Stimulated activated CD4-positive, alpha-beta T cell treated with anti-CD3 and anti-CD28 coated beads, Interleukin-15, amount 100 ng/mL, for 24 hours (primary cell): ENCODE measurements at places on chromosomes 7 and 10.

DNA sequence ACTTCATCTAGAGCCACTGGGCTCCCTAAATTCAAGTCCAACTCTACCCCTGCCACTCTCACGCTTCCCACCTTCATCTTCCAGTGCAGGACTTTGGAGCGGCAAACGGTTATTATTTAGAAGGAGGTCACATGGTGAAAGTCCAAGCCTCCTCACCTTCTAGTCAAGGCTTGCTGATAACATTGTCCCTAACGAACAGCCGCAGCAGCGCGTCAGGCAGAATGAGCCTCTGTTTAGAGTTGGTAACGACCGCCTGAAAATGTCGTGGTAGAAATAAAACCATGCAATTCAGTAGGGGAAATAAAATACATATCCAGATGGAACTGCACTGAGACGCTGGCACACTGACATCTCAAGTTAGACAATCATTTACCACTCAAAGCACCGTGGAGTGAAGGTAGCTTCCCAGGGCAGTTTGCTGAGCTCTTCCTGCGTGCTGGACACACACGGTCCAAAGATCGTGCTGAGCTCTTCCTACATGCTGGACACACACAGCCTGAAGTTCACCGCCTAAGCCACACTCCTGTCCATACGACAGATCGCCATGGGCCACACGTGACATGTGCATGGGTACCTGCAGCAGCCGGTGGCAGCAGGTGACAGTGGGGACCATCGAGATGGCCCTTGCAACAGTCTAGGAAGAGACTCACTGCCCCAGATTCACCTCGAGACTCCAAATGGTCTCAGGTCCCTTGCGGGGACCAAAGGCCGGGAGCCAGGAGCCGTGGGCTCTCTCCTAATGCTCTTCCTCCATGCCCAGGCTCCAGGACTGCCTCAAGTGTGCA is 323.5 kb downstream of the PTPRN2 start:
- no peak for DNase-seq

GRCh38 chr10:122721111-122721510 is 21.5 kb upstream of the C10orf120 start:
- no peak for DNase-seq

GRCh38 chr7:11758627-11759111 is 73.3 kb downstream of the THSD7A start:
- no peak for DNase-seq

GRCh38 chr10:103513380-103514060 is 20.0 kb downstream of the NEURL1 start:
- no peak for DNase-seq

GRCh38 chr10:112347709-112348671 is 25.9 kb upstream of the ACSL5 start:
- no peak for DNase-seq
